ENCODE measurements at places on chromosomes 5 and 9.

GRCh38 chr5:59838989-59839388 is 54.5 kb downstream of the PDE4D start:
- DNase-seq: no peak

DNA sequence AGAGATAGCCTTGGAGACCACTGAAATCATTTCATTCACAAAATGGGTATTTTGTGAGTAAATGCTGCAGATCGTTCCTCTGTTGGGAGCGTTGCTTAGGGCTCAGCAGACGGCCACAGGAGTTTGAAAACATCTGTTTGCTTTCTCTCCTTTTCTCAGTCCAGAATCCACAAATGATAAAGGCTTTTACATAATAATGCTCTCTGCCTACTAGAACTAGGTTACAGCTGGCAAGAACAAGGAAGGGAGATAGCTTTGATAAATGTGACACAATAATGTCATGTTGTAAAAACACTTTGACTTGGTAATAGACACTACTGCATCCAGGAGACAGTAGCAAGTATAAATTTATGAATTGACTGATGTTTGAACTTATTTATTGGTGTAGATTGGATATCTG is 1072.4 kb upstream of the CDH6 start:
- DNase-seq: no peak

DNA sequence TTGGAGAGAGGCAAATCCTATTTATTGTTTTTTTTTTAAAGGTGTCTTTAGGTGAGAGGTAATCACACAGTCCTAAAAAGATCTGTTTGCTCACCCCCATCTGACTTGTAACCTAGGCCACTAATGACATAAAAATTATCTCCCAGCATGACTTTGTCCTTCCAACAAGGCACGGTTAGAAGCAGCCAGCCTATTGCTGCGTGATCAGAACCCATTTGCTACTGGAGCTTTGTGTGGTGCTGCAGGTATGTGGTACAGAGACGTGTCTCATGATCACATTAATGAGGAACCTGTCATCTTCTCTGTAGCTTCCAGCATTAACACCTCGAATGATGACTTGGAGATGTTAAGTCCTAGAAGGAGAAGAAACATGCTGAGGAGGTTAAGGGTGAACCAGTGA is 555.8 kb upstream of the TLE4 start:
- DNase-seq: no peak

- DNase-seq: no peak
Observed at GRCh38 chr5:77693913-77694312, 55.4 kb upstream of the OTP start.

GRCh38 chr9:93655621-93656425 is 79.4 kb downstream of the PHF2 start:
- no peak for DNase-seq

DNA sequence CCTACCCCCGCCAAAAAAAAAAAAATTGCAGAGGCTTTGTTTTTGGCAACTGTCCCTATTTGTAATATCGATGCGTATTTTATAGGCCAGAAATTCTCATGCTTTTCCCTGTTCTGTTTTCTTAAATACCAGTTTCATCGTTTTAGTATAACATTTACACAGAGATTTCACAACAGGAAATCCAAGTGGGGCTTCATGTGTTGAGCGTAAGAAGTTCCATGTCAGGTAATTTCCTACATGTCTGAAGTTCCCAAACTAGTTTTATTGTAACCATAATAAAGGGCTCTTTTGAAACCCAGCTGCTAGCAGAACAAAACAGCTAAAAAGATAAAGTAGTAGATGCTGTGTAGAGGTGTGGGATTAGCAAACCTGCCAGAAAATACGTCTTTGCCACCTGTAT is 4.2 kb downstream of the SMC5 start:
- DNase-seq: no peak

- no peak for DNase-seq
Observed at GRCh38 chr5:139651043-139651834, 3.1 kb downstream of the CXXC5 start.

DNA sequence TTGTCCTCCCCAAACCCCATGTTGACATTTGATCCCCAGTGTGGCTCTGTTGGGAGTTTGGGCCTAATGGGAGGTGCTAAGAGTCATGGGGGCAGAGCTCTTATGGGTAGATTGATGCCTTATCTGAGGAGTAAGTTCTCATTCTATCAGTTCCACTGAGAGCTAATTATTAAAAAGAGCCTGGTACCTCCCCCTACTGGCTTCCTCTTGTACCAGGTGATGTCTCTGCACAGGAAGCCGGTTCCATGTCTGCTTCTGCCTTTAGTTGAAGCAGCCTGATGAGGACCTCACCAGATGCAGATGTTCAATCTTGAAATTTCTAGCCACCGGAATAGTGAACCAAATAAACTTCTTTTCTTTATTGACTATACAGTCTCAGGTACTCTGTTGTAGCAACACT is 10.8 kb downstream of the GABRB2 start:
- no peak for DNase-seq

- no peak for DNase-seq
Observed at GRCh38 chr5:3198074-3198449, 397.6 kb upstream of the IRX1 start.

- DNase-seq: no peak
Observed at GRCh38 chr9:2985343-2985742, 141.4 kb upstream of the PUM3 start.

GRCh38 chr5:179802950-179803562 is 3.6 kb downstream of the MGAT4B start:
- no peak for DNase-seq

GRCh38 chr5:8321272-8321671 is 452.3 kb downstream of the MTRR start:
- DNase-seq: no peak

- peak; percentile 39 for DNase-seq
Observed at GRCh38 chr5:68932830-68933434, 160.9 kb upstream of the SLC30A5 start.

DNA sequence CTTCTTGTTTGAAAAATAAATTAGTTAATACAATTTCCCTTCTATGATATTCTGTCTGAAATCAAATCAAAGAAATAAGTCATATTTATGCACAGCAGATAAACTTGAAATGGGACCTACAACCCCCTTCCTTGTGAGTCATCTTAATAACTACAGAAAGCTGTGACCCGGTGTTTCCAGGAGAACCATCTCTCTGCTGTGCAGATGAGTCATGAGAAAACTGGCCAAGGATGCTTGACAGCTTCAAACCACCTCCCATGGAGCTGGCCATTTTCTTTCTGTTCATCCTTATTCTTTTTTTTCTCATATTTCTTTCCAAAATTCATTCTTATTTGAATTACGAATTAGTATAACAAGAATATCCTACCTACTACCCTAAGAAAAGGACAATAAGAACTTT is 43.4 kb upstream of the NR4A3 start:
- no peak for DNase-seq

DNA sequence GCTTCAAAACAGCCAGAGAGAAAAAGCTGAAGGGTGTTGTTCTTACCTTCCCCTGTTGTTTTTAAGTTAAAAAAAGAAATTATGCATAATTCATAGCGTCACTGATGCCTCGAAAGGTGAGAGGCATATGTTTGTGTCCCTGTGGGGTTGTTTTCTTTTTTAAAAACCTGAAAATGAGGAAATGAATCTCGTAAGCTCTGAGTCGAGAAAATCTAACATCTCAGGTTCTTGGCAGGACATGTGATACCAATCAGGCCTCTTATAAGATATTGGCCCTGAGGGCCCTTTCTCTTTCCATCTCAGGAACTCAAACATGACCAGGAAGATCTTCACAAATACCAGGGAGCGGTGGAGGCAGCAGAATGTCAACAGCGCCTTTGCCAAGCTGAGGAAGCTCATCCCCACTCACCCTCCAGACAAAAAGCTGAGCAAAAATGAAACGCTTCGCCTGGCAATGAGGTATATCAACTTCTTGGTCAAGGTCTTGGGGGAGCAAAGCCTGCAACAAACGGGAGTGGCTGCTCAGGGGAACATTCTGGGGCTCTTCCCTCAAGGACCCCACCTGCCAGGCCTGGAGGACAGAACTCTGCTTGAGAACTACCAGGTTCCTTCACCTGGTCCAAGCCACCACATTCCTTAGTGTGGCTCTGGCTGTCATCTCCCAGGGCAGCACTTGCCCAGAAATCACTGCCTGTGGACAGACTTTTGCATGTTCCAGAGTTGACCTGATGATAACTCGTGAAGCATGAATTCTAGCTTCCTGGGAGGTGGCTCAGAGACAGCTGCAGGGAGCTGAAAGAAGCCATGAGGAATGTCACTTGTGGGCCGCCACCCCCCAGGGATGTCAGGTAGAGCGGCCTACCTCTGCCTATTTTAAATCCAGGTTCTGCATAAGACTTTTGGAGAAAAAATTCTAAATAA is at the start of gene TAL2:
Gene TAL2 (plus strand): TSS at position 274 of the 921 bp plus-strand sequence. CDS start 40 bp downstream, at position 314.
- no peak for DNase-seq

GRCh38 chr5:1468629-1469527 is 23.6 kb upstream of the SLC6A3 start:
- DNase-seq: no peak

DNA sequence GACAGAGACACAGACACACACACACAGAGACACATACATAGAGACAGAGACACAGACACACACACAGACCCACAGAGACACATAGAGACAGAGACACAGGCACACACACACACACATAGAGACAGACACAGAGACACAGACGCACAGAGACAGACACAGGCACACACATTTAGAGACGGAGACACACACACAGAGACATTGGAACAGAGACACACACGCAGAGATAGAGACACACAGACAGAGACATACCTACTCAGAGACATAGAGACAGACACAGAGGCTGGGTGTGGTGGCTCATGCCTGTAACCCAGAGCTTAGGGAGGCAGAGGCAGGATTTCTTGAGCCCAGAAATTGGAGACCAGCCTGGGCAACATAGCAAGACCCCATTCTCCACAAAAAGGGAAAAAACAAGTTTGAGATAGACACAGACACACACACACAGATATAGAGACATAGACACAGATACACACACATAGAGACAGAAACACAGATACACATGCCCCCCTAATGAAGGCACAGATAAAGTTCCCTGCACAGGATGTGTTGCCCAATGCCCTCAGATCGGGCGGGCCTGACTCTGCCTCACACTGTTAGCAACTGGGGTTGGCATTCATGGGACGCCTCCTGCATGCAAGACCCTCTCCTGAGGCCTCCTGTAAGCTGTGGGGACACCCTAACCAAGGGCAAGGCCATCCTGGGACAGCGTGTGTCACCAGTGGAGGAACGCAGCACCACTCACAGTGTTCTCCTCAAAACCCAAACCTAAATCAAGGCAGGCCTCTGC is 3.3 kb upstream of the RALGDS start:
- DNase-seq: no peak

DNA sequence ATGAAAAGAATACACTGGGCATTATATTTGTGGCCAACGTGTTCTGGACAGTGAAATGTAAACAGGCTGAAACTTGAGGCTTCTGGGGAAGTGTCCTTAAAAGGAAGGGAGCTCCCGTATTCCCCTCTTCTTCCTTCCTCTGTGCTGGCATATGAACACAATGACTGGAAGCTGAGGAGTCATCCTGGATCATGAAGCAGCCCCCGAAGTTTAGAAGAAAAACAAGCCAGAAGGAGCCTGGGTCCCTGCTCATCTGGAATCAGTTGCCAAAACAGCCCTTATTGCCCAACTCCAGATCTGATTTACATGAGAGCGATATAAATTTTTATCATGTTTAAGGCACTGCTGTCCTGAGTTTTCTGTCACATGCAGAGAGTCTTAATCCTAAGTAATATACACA is 65.4 kb upstream of the SLC1A1 start:
- DNase-seq: no peak

GRCh38 chr9:71697882-71698281 is 70.4 kb downstream of the CEMIP2 start:
- no peak for DNase-seq

- DNase-seq: no peak
Observed at GRCh38 chr5:163997965-163998364, 492.5 kb downstream of the MAT2B start.

GRCh38 chr5:43376496-43377140 is 35.6 kb downstream of the CCL28 start:
- DNase-seq: no peak

DNA sequence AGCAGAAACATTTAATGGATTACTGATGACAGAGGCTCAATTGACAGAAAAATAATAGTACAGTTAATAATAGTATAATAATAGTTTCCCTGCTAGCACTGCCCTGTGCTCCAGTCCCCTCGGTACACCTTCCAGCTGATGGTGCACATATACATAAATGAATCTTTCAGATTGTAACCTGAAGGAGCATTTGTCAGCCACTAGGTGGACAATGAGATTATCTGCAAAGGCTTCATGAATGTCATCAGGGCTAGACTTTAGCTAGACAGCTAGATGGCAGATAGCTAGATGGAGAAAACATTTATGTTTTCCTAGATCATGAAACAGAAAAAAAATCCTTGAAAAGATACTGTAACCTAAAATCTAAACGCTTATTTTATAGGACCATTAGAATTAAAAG is 304.4 kb upstream of the SMC2 start:
- DNase-seq: peak; percentile 4

DNA sequence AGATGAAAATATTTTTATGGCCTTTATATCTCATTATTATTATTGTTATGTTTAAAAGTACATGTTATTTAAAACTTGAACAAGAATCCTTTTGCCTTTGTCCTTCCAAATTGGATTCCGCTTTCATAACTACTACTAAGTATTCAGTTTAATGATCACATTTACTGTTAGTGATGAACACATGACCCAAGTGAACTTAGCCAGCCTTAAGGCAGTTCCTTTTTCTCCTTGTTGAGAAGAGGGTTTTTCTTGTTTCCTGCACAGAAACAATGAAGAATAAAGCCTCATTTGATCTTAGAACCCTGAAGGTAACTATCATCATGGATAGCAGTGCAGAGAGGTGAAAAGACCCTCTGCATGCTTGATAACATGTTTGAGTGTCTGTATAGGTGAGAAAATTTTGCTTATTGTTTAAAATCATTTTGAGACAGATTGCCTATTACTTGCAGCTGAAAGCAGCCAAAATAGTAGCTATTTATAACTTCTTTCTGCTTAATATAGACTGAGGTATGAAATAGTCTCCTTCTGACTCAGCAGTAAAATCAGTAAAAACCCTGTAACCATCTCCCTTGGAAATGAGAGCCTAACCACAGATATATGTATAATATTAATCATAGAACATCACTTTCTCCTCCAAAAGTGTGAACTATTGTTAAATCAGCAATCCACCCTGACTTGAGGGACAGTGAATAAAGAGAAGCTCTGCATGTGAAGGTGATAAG is 266.2 kb downstream of the SPATA31D1 start:
- DNase-seq: no peak

Data from CD4-positive, alpha-beta T cell treated with Interferon alpha-2 for 1 hour (primary cell).